Left lung (tissue), 14 donors: ENCODE measurements at places on chromosomes 12 and 14. TPM values are rescaled to one million over a fixed set of nuclear protein-coding genes. Genes with fewer than 3 reads are reported as not detected.

Gene KCNH5
- polyA plus RNA-seq = not detected

- peak; percentile 97 for DNase-seq
Measured at GRCh38 chr12:111685811-111686573, at the start of the genes ACAD10 and BRAP. Gene ACAD10 (plus strand): TSS chr12:111686053. CDS start chr12:111692710, 6,657 bp downstream. Gene BRAP (minus strand): TSS chr12:111685956. CDS start chr12:111685792, 164 bp downstream.

- no peak for DNase-seq
Measured at GRCh38 chr14:101875727-101876554, 88.4 kb upstream of the DYNC1H1 start.

- DNase-seq = no peak
Measured at GRCh38 chr14:50831726-50832168, 785 bp upstream of the NIN start.

Gene AGAP2
- 0.57 TPM for polyA plus RNA-seq
